ENCODE measurements at places on chromosomes 6 and 20.

- DNase-seq: no peak
Measured at GRCh38 chr20:41468994-41469600, 102.5 kb upstream of the EMILIN3 start.

GRCh38 chr20:58139849-58140786 is 88.3 kb downstream of the ANKRD60 start:
- DNase-seq: no peak

- no peak for DNase-seq
Measured at GRCh38 chr6:130047088-130047995, 29.0 kb downstream of the L3MBTL3 start.

DNA sequence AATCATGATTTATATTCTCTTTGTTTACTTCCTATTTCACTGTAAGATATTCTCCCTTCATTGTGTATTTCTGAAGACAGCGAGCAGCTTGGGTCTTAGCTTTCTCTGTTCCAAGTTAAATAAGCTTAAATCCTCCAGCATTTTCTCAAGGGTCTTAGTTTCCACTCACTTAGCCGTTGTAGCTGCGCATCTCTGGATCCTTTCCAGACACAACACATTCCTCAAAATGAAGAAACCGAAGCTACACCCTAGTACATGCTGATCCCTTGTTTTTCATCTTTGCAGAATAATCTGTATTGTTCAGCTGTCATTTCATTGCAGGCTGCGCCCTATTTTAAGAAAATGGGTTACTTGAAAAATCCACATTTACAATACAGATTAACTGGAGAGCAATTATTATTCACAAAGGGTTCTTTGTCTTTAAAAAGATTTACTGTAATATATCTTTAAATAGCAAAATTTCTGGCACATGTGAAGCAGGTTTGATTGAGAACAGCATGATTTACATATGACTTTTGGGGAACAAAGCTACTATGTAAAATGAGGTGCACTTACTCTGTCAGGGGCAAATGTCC is 375.8 kb downstream of the QKI start:
- DNase-seq: no peak

GRCh38 chr20:47209982-47210381 is 146.5 kb downstream of the ZMYND8 start:
- DNase-seq: no peak

DNA sequence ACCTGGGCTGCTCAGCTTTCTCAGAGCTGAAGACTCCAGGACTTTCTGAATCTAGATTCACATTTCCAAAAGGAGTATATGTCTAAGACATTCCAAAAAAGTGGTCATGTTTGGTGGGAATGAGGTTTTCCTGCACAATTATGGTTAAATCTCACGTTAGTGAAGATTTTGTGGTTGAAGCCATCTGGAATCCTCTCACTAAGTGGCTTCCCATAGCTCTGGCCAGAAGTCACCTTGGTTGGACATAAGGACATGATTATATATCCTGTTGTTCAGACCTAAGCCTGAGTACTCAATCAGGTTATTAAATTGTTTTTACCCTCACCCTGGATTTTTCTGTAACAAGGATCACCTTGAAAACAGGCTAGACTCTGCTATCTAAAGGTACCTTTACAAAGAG is 176.1 kb upstream of the PLN start:
- no peak for DNase-seq

GRCh38 chr6:160028487-160029275 is 59.8 kb downstream of the IGF2R start:
- DNase-seq: no peak

GRCh38 chr6:105546754-105547153 is 143.9 kb upstream of the PREP start:
- DNase-seq: no peak

DNA sequence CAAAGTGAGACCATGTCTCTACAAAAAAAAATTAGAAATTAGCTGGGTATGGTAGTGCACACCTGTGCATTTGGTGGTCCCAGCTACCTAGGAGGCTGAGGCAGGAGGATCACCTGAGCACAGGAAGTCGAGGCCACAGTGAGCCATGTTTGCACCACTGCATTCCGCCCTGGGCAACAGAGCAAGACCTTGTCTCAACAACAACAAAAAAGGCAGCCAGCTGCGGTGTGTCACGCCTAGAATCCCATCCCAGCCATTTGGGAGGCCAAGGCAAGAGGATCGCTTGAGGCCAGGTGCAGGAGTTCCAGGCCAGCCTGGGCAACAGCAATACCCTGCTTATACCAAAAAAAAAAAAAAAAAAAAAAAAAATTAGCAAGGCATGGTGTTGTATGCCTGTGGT is 1.1 kb upstream of the BAK1 start:
- no peak for DNase-seq

DNA sequence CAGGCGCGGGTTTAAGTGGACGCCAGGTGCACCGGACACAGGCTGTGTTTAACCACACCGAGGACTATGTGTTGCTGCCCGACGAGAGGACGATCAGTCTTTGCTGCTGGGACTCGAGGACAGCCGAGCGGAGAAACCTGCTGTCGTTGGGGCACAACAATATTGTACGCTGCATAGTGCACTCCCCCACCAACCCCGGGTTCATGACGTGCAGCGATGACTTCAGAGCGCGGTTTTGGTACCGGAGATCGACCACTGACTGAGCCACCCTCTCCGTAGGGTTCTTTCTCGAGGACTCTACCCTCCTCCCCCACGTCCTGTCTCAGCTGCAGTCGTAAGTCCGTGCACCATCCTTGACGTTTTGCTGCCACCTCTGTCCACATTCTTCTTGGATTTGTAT is 8.6 kb upstream of the CASS4 start:
- DNase-seq: no peak

DNA sequence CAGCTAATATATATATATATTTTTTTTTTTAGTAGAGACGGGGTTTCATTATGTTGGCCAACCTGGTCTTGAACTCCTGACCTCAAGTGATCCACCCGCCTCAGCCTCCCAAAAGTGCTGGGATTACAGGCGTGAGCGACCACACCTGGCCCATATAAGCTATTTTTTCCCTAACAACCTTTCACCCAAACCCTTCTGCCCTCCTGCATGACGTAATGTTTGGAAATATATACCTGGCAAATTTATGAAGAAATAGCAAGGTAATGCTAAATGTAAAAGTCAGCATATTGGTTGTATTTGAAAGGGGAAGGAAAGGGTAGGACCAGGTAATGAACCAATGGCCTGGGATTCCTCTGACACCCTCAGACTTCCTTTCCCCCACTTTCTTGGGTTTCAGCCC is 325.5 kb upstream of the ARID1B start:
- no peak for DNase-seq

GRCh38 chr6:150616586-150616985 is 16.9 kb downstream of the PLEKHG1 start:
- DNase-seq: no peak

DNA sequence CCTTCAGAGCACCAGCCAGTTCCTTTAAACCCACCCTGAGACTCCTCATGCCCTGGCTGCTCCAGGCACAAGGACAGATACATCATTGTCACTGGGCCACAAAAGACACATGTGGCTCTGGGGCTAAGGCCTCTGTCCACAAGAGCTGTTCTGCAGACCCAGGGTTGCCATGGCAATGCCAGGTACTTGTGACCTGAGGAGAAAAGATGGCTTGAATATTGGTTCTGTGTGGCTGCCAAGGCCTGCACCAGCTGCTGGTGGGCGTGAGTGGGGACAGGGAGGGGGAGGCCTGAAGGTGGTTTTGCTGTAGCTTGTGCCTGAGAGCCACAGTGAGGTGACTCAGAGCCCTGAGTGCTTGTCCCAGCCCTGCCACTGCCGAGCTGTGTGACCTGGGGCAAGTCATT is 31.8 kb downstream of the SAYSD1 start:
- no peak for DNase-seq

DNA sequence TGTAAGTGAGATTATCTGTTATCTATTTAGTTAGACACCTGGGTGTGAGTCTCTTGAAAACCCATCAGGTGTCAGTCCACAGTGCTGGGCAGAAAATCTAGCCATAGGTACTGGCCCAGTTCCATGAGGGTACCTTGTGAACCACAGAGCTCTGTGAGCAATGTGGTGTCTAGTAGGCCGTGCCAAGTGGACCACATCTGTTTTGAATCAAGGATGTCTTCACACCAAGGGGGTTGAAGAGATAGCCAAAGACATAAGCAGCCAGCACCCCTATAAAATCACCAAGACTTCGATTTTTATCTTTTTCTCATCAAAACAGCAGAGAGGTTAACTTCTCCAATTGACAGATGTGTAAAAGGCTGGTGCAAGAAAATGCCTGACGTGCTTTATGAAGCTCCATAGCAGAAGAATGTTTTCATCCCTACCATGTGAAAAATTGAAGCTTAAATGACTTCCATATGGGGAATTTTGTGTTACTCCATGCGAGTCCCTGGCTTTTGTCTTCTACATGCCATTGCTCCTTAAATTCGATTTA is 368.7 kb downstream of the HAO1 start:
- DNase-seq: no peak

- DNase-seq: no peak
Measured at GRCh38 chr6:107806691-107807090, 17.4 kb downstream of the SCML4 start.

DNA sequence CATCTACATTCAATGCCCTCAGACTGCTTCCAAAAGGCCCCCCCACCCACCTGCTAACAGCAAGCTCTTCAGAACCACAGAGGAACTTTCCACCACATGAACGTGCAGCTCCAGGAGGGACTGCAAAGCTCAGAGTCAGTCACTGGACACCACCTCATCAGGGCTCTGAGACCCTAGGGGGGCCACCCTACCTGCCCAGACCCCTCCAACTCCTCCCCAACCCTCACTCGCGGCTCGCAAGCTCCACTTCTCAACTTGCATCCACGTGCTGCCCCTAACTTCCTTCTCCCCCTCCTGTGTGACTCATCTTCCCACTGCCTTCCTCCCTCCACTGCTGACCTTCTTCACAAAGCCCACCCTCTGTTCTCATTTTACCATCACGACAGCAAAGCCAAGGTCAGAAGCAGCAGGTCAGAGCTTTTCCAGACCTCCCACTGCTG is 6.5 kb downstream of the MBOAT1 start:
- DNase-seq: no peak

- DNase-seq: no peak
Measured at GRCh38 chr6:157534134-157534871, 153.3 kb downstream of the ZDHHC14 start.

DNA sequence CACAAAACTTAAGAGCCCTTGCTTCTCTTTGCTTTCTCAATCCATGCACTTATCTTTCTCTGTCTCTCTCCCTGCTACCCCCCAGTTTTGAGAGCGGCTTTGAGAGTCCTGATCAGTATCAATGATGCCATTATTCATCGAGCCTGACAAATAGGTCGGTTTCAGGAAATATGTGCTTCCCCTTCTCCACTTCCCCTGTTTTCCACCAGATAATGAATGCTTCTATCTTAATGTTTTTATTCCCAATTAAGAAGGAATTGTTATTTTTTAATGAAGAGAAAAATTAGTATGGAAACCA is 117.7 kb downstream of the KIF13A start:
- DNase-seq: no peak

DNA sequence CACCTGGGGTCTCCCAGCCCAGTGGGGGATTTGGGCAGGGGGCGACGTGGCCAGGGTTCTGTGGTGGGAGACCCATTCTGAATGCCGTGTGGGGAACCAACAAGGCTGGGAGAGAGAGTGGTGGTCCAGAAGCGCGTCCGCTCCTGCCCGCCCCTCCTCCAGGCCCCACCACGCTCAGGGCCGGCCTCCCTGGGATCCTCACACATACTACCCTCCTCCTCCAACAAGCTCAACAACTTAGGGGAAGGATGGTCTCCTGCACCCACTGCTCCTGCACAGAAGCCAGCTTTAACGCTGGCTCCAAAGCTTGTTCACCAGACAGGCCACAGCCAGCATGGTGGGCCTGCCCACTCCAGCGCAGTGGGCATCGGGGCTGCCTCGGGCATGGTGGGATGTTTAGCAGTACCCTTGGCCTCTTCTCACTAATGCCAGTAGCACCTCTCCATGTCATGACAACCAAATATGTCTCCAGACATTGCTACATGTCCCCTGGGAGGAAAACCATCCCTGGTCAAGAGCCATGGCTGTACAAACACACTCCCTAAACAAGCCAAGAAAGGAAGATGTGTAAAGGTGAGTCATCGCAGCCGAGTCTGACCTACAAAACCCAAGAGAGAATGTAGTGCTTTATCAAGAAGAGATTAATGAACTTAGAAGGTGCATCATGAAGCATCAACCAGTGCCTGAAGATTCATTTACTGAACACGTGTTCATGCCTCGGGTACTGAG is 75.7 kb downstream of the BMP7 start:
- no peak for DNase-seq

DNA sequence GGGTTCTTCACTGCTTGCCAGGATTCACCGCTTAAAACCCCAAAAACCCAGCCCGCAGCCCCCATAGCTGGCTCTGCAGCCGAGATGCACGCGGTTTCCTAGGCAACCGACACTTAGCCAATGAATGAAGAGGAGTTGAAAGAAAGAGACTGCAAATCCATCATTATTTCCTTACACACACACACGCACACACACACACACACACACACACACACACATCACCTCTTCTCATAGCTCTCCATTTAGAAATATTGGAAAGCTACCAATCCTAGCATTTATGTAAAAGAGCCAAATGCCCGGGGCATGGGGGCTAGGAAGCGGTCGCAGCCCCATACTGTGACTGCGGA is 3.4 kb upstream of the TUBB2B start:
- DNase-seq: no peak

GRCh38 chr6:17768388-17768787 is 61.7 kb upstream of the NUP153 start:
- no peak for DNase-seq

DNA sequence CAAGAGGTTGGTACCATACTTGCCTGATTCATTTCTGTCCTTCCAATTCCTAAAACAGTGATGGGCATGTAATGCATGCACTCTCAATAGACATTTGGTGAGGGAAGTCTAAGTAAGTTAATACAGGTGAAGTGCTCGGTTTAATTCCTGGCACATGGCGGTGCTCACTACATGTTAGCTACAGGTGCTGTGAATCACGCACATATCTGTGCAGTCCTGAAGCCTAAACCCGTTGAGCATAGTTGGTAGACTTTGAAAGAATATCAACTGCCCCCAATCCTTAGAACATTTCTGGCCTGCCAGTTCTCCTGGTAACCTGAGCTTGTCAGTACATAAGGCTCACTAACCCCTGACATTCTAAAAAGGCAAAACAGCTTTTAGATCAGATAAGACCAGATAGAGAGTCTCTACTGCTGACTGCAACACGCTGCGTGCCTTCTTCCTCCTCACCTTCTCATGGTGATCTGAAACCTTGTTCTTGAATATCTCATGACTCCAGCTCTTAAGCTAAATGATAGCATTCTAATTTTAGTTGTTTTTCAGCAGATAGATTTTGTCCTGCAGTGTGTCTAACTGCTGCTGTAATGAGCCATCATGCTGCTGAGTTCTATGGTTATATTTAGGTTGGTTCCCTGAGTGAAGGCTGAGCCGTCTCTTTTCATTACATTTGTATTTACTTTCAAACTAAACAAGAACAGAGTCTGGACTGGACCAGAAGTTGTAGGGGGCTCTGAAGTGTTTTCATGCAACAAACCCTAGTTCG is 328.5 kb upstream of the QKI start:
- DNase-seq: no peak

- no peak for DNase-seq
Measured at GRCh38 chr20:56380375-56380774, 11.6 kb downstream of the AURKA start.

GRCh38 chr20:50577175-50578018 is 67.2 kb downstream of the PTPN1 start:
- DNase-seq: no peak

All from iPS DF 6.9 (cell line).